ENCODE measurements at places on chromosomes 7 and 10. TPM values are rescaled to one million over a fixed set of nuclear protein-coding genes. Genes with fewer than 3 reads are reported as not detected.

The CYP2C18 gene
- 120 TPM for total RNA-seq

The UNC5B gene
- total RNA-seq, result 2.4 TPM

The HYAL4 gene
- total RNA-seq, result not detected

The NPY4R2 gene
- total RNA-seq, result not detected

GRCh38 chr7:92359801-92360200 is 87.5 kb upstream of the GATAD1 start:
- DNase-seq, result no peak

DNA sequence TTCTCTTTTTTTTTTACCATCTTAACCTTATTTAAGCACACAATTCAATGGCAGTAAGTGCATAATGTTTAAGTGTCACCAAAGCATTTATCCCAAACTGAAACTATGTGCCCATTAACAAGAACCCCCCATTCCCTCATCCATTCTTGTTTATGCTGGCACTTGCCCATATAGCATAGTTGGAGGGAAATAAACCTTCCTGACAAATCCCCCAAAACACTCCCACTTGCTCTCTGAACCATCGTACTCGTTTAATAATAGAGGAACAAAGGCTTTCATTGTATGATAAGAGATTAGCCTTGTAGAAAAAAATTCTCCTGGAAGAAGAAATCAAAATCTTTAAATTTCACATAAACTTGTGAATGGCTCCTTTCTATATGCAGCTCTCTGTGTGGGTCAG is 26.4 kb upstream of the KCNMA1 start:
- DNase-seq, result no peak

DNA sequence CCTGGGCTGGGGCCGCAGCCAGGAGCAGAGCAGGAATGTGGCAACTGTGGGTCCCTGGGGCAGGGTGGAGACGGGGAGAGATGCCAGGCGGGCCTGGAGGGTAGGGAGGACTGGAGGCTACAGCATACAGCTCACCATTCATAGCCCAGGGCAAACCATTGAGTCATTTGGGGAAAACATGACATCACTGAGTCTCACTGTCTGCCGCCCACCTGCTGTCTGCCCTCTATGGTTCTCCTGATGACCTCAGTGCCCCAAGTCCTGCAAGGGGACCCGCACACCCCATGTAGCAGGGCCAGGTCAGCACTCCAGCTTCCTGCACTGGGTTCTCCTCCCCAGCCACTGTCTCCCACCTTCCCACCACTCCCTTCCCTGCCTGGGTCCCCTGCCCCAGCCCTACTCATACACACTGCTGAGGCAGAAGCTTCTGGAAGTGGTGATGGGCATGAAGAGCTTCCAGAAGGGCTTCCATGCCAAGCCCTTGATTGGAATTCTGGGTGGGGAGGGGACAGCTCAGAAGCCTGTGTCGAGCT is 10.4 kb downstream of the CHST3 start:
- DNase-seq, result no peak

DNA sequence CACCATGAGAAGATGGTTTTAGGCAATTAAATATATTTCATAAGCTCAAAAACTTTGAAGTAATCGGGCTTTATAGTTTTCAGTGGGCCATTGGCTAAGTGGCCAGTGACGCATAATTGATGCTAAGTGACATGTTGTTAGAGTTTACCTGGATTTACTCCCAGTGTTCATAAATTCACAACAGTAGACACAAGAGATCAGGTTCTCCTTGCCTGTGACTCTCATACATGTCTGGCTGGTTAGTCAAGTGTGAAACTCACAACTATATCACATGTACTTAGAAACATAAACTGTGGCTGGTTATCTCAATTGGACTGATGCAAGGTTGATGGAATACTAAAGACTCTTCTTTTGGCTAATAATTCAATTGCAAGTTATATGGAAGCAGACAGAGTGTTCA is 26.2 kb downstream of the ASB15 start:
- DNase-seq, result no peak

GRCh38 chr10:124708922-124709520 is 35.2 kb downstream of the FAM53B start:
- no peak for DNase-seq

GRCh38 chr10:109475711-109476421 is 447.4 kb downstream of the XPNPEP1 start:
- no peak for DNase-seq

GRCh38 chr7:18408461-18408860 is 87.1 kb upstream of the HDAC9 start:
- DNase-seq, result no peak

DNA sequence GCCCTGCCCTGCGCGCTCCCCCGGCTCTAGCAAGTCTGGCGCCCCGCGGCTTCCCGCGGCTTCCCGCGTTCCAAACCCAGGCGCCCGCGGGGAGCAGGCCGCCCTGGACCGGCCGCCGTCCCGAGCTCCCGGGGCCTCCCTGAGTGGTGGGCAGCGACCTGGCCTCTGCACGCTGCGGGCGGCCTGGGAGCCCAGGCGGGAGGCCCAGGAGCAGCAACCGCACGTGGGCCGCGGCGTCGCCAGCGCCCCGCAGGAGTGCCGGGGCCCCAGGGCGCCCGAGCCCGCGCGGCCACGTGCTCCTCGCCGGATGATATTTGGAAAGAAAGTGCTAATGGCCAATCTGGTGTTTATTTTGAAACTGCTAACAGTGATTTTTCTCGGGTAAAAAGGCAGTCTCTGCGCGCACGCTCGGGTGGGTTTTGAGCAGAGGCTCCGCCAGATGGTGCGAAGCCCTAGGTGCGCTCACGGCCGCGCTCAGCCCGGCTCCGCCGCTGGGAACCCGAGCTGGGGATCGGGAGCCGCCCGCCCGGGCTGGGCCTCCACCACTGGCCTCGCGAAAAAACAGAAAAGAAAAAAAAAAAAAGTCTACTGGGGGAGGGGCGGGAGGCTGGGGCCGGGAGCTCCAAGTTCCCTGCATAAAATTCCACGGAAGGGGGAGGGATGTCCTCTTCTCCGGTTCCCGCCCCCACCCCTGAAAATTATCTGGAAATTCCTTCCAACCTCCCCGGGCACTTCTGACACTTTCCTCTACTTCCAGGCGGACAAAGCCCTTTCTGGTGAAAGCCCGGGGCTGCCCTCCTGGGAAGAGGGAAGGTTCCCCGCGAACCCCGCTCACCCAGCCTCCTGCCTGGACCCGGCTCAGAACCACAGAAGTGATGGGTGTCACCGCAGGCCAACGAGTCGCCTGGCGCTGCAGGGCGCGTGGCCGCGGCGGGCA is 4.3 kb downstream of the EBF3 start:
- no peak for DNase-seq

DNA sequence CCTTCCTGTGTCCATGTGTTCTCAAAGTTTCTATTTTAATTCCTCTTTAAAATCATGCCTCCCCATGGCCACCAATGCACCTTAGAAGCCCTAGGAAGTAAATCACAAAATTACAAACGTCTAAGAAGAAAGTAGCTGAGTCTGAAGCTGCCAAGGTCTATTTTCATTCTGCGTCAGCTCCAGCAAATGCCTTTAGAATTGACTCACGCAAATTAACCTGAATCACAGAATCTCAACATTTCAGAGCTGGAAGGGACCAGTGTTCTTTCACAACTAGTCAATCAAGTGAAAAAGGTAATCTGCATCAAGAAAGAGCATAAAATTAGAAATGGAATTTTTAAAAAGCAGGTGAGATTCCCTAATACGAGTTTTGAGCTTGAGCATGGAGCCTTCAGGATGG is 1017.6 kb downstream of the SORCS3 start:
- DNase-seq, result no peak

DNA sequence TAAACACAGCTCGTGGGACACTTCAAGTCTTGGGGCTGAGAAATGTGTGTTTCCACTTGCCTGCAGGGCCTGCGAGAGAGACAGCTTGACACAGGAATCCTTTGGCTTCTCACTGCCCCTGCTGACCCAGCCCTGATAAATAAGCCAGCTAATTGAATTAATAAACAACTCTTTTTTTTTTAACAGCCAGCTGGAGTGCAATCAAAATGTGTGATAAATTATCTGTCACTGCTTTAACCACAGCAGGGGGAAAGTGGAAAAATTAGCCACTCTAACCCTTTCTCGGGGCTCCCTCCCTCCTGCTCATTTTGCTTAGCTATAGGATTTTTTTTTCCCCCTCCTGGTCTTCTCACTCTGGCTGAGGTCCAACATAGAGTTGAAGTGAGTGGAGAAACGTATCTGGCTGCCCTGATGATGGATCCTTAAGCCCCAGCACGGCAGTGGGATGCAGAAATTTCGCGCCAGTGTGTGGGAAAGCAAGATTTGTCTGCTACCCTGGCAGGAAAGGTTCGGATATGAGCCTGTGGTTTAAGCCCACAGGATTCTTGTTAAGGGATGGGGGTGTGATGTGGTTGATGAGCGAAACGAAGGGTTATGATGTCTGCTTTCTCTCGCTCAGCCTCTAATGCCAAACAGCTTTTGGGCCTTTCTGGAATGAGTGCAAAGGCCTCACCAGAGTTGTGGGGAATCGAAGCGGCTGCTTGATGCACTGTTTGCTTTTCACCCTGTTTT is 173.8 kb downstream of the TRIL start:
- DNase-seq, result no peak

DNA sequence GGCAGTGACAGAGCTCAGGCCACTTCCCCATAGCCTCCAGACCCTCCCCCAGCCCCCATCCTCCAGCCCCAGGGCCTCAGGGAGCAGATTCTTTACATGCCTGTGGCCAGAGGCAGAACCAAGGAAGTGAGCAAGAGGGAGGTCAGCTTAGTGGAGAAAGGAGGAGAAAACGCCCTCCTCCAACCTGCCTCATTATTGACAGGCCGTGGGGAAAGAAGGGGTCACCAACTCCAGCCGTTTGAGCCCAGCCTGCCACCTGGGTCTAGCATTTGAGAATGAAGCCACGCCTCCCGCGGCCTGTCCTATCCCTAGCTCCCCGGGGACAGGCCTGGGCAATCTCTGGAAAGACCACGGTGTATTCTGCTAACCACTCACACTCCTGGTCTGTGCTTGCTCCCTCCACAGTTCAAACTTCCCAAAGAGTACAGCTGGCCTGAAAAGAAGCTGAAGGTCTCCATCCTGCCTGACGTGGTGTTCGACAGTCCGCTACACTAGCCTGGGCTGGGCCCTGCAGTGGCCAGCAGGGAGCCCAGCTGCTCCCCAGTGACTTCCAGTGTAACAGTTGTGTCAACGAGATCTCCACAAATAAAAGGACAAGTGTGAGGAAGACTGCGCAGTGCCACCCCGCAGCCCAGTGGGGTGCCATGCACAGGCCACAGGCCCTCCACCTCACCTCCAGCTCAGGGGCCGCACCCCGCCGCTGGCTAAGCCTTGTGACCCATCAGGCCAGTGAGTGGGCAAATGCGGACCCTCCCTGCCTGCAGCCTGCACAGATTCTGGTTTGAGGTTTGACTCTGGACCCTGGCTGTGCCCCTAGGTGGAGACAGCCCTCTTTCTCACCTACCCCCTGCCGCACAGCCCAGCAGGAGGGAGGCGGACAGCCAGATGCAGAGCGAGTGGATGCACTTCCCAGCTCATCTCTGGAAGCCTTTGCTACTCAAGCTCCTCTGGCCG is 14.3 kb upstream of the TRIM8 start:
- DNase-seq, result peak; percentile 22

All from right lobe of liver (tissue), 6 donors.